GM04504 (cell line): ENCODE measurements at places on chromosomes 2 and 18.

GRCh38 chr2:85264471-85264870, 63.3 kb downstream of the TGOLN2 start:
- no peak for DNase-seq

GRCh38 chr18:33839452-33840211, 261.6 kb downstream of the ASXL3 start:
- DNase-seq, result no peak

DNA sequence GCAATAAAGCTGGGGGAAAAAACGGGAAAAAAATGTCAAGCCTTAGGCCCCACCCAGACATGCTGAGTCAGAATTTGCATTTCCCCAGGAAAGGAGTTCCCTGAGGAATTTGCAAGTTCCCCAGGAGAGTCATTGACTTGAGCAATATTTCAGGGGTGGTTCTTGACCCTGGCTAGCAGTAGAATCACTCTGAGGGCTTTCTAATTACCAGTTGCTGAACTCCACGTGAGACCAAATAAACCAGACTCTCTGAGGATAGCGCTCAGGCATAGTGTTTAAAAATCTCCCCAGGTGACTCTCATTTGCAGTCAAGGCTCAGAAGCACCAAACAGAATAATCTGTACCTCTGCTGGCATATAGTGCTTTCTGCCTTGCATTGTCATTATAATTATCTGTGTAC, 48.7 kb downstream of the C1QL2 start:
- DNase-seq, result no peak

- DNase-seq, result no peak
These were observed 42.5 kb downstream of the PAX3 start for GRCh38 chr2:222256250-222256649.

GRCh38 chr2:166179201-166179600, 51.4 kb upstream of the SCN1A start:
- DNase-seq, result no peak

GRCh38 chr2:124001696-124002430, 23.2 kb upstream of the CNTNAP5 start:
- DNase-seq, result no peak

- no peak for DNase-seq
These were observed 316.9 kb upstream of the ZEB2 start for GRCh38 chr2:144836635-144837350.

DNA sequence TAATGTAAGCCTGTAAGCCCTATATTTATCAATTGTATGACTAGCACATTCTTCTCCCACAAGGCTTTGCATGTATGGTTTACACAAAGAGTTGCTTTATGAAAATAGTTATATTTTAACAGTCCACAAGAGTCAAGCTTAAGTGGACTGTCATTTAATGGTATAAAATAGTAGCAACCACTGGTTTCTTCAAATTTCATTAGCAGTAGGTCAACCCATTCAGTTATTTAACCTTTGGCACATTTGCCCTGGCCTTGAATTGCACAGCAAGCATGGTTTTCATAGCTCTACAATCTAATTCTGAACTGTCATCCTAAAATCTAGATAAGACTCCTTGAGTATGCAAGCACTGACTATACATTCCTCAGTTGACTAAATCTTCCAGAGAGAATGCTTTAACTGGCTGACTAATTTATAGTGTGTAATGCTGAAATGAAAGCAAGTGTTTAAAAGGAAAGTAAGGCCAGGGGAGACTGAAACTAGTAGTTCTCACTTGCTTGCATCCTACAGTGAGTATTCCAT, 1.8 kb downstream of the DPP4 start:
- DNase-seq, result no peak

DNA sequence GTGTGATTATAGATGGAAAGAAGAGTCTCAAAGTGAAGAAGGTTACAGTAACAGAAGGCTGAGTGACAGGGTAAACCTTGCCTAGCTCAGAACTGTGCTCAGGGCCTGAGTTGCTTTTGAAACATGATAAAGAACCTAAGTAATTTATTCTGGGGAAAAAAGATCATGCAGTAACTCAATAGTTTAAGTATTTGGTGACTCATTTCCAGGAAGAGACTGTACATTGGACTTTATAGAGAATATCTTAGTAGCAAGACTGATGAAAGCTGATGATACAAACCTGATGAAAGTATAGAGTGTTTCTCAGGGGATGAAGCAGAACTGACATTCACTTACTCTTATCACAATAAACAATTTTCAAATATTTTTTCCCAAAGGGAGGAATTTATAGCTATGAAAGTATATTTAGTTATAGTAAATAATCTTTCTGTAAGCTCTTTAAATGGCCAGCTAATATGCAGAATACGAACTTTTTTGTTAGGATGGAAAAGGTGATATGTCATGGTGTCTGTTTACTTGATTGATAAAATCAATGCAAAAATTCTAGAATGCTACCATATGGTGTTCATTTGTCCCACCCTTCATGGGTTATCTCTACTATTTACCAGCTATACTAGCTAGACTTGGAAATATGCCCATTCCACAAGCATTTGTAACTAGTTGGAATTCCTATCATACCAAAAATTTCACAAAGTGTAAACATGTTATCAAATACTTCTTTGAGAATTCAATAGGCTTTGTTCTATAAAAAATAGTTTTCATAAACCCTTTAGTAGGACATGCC, 1265.5 kb upstream of the ACVR2A start:
- no peak for DNase-seq
